ENCODE measurements at places on chromosomes 5 and 9.
A peak's percentile ranks its signal among the peaks of the same experiment; 100 is the strongest.

DNA sequence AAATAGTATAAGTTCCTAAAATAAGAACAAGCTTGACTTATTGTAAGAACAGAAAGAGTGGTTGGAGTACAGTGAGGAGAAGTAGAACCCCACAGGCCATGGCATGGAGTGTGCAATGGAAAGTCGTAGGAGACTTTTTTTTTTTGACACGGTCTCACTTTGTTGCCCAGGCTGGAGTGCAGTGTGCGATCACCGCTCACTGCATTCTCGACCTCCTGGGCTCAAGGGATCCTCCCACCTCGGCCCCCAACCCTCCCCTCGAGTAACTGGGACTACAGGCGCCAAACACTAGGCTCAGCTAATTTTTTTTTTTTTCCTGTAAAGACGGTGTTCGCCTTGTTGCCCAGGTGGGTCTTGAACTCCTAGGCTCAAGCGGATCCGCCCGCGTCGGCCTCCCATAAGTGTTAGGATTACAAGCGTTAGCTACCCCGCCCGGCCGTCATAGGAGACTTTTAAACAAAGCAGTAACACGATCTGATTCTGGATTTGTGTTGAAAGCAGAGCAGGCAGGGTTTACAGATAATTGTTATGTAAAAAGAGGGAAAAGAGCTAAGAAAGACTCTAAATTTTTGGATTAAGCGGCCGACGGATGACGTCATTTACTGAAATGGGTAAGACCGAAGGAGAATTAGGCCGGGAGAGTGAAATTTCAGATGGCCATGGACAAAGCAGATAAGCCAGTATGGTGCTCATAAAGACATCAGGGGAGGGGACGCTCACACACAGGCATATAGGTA lies 752 bp downstream of the TSTD2 start:
- no peak for DNase-seq

DNA sequence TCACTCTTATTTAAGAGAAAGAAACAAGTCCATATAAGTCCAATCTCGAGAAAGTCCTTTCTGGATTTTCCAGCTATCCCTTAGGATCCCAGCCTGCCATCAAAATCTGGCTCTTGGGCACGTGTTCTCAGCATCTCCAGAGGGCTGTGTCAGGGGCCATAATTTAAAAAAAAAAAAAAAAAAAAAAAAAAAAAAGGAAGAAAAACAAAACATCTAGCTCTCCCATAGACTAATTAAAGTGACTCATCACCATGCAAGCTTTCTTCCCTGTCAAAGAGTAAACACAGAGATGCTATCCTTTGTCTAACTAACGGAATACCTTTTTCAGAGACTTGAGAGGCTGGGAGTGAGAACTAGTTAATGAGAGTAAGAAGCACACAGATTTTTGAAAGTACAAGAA lies 44.9 kb upstream of the MYO10 start:
- DNase-seq = no peak

- DNase-seq = peak; percentile 5
These were observed 605.4 kb downstream of the TLE1 start for GRCh38 chr9:81083854-81084512.

DNA sequence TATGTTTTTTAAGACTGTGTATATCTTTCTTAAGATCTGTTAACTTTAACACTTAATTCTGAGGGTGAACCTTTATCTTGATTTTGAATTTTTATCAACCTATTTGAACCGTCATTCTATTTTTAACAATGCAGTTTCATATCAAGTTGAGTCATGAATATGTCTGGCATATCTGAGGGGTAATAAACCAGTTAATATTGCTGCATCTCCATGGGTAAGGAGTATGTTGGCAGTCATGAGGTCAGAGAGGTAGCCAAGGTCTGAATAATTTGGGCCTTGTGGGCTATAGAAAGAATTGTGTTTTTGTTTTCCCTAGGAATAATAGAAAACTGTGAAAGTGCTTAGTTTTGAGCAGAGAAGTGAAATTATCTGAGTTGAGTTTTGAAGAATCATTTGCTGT lies 419.0 kb downstream of the PLK2 start:
- DNase-seq = peak; percentile 1

GRCh38 chr5:13611604-13612003 lies 332.9 kb downstream of the DNAH5 start:
- DNase-seq = no peak

DNA sequence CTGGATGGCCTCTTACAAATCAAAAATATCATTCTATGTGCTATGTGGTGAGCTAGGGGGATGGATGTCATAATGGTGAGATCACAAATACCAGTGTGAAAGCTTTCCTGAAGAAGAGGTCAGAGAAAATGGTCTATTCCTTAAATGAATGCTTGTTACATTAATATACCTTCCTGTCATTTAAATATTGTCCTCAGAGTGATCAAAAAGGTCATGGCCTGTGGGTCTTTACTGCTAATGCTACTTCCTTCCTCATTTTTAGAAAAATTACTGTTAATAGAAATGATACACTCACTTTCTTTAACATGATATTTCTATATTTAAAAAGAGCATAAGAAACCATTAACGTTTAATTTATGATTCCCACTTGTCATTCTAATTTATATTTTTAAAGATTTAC lies 9.7 kb downstream of the OMD start:
- peak; percentile 11 for DNase-seq

- no peak for DNase-seq
These were observed 12.0 kb downstream of the NDST1 start for GRCh38 chr5:150519978-150520377.

- DNase-seq = no peak
These were observed 1.1 kb downstream of the FUT7 start for GRCh38 chr9:137030538-137031527.

DNA sequence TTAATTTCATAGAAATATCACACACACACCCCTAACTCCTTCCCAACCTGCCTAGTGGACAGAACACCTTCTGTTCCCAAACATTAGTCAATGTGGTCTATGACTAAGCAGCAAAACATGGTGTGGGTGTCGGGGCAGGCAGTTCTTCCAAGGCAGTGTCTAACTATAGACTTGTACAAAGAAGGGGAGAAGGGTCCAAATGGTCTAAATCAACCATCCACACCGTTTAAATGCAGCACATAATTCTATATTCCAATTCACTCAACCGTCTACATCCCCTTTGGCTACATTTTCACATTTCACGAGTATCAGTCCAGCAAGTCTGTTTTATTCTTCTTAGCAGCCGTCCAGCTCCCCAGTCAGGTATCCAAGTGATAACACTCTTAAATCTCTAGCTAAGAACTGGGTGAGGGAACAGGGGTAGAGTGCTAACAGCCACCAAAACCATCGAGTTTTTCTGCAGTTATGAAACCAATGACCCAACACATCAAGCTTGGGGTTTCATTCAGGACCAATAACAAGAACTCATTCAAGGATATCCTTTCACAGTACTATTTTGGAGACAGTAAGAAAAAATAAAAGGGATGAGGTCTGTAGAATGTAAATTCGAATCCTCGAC lies 3.3 kb downstream of the ZNF608 start:
- peak; percentile 61 for DNase-seq

DNA sequence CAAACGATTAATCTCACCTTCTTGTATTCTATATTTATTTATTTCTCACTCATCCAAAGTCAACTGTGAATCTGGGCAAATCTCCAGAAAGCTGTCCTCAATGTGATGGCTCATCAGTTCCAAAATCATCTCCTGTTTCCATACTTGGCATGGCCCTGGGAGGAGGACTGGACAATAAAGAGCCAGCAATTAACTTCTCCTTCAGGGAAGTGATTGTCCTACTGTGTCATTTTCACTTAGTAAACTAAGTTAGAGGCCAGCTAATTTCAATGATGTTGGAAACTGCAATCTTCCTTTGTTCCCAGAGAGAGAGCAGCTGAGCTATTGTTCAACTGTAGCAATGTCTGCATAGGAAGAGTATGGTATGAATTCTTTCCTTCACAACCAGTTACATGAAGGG lies 17.5 kb downstream of the CDH12 start:
- no peak for DNase-seq

GRCh38 chr5:52989781-52990527 lies 802 bp downstream of the ITGA2 start:
- DNase-seq = peak; percentile 78

- DNase-seq = no peak
These were observed 54.7 kb downstream of the IRF1 start for GRCh38 chr5:132435886-132436285.

DNA sequence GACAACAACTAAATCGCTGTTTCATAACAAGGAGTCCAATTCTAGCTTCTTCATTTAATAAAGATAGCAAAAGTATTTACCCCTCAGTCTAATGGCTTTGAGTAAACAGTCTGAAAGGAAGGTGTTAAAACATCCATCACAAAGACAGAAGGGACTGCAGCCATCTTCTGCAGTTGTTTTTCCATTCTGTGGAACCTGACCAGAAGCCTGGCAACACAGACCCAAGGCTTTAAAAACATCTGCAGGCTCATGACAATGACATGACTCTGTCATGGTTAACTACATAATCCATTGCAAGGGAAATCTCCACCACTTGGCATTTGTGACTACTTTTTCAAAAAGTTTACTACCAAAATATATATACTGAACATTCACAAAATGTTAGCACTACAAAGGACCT lies 51.9 kb downstream of the ELL2 start:
- DNase-seq = no peak

DNA sequence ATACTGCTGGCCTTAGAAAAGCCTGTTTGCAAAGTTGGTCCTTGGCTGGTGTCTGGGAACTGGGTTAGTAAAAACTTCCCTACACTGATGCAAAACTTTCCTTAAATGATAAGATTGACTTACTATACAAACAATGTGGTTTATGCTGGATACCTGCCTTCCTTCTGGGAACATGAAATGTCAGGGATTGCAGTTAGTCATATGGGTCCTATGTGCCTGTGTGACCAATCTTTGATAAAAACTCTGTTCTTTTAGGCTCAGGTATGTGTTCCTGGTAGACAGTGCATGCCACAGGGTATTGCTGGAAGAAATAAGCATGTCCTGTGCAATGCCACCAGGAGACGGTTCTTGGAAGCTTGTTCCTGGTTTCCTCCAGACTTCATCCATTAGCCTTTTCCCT lies 173.3 kb downstream of the RMI1 start:
- DNase-seq = no peak

DNA sequence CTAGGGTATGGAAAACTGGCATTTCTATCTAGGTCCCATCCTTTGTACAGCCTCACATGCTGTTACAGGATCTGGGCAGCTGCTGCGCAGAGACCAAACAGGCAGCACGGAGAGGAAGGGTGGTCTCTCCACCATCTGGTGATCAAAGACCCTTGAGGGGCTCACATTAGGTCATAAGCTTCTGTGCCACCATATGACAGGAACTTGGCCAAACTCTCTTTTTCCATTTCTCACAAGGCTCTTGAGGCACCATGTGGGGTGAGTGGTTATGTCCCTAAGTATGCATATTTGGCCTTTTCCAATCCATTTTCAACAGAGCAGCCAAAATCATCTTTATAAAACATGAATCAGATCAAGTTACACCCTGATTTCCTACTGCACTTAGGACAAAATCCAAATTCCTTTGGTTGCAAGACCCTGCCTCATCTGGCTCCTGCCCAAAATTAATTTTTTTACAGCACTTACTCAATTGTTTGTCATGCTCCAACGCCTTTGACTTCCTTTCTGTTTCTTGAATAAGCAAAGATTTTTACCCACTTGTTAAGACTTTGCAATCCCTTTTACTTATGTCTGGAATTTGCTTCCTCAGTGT lies 730.0 kb downstream of the MAT2B start:
- peak; percentile 88 for DNase-seq

GRCh38 chr5:79853676-79854418 lies 137.2 kb downstream of the MTX3 start:
- DNase-seq = no peak

DNA sequence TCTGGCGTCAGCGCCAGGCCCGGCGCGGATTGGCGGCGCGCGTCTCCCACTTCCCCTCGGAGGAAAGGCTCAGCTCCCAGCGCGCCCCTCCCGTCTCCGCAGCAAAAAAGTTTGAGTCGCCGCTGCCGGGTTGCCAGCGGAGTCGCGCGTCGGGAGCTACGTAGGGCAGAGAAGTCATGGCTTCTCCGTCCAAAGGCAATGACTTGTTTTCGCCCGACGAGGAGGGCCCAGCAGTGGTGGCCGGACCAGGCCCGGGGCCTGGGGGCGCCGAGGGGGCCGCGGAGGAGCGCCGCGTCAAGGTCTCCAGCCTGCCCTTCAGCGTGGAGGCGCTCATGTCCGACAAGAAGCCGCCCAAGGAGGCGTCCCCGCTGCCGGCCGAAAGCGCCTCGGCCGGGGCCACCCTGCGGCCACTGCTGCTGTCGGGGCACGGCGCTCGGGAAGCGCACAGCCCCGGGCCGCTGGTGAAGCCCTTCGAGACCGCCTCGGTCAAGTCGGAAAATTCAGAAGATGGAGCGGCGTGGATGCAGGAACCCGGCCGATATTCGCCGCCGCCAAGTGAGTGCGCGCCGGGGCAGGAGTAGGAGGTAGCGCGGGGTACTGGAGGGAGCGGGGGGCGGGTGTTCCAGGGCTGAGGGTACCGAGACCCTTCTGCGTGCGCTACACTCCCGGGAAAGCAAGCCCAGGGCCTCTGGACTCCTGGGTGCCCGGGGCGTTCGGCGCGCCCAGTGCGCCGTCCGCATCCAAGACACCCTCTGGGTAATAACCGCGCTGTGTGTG lies at the start of gene MSX2:
Gene MSX2, plus strand, starts transcription at position 99 of the 777 bp plus-strand sequence. Its CDS starts 78 bp downstream, at position 177.
- peak; percentile 13 for DNase-seq

GRCh38 chr9:136237486-136238341 lies 7.9 kb downstream of the QSOX2 start:
- no peak for DNase-seq

DNA sequence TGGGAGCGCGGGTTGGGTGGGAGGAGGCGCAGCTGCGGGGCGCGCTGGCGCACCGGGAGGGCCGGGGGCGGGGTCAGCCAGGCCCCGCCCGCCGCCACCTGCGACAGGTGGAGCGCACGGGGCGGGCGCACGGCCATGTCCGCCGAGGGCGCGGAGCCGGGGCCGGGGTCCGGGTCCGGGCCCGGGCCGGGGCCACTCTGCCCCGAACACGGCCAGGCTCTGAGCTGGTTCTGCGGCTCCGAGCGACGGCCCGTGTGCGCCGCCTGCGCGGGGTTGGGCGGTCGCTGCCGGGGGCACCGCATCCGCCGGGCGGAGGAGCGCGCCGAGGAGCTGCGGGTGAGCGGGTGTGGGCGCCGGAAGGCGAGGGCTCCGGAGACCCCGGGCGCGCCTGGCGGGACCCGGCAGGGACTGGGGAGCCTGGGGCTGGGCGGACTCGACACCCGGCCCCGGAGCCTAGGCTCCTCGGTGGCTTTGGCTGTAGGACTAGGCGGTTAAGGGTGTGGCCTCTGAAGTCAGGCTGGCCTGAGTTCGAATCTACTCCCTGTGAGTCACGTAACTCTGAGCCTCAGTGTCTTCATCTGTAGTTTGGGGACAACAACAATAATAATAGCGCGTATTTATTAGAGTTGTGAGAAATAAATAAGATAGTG lies at the start of gene BSPRY:
Gene BSPRY, plus strand, starts transcription at position 97 of the 650 bp plus-strand sequence. Its CDS starts 39 bp downstream, at position 136.
- DNase-seq = no peak

- no peak for DNase-seq
These were observed 714.8 kb downstream of the TLR4 start for GRCh38 chr9:118418887-118419565.

GRCh38 chr9:18976221-18976708 lies 56.7 kb downstream of the SAXO1 start:
- no peak for DNase-seq
